ENCODE measurements at places on chromosomes 5 and 9. TPM values are rescaled to one million over a fixed set of nuclear protein-coding genes. Genes with fewer than 3 reads are reported as not detected.

DIPK1B gene
- polyA plus RNA-seq: 38.8 TPM

SH3RF2 gene
- 4.6 TPM for polyA plus RNA-seq

DNA sequence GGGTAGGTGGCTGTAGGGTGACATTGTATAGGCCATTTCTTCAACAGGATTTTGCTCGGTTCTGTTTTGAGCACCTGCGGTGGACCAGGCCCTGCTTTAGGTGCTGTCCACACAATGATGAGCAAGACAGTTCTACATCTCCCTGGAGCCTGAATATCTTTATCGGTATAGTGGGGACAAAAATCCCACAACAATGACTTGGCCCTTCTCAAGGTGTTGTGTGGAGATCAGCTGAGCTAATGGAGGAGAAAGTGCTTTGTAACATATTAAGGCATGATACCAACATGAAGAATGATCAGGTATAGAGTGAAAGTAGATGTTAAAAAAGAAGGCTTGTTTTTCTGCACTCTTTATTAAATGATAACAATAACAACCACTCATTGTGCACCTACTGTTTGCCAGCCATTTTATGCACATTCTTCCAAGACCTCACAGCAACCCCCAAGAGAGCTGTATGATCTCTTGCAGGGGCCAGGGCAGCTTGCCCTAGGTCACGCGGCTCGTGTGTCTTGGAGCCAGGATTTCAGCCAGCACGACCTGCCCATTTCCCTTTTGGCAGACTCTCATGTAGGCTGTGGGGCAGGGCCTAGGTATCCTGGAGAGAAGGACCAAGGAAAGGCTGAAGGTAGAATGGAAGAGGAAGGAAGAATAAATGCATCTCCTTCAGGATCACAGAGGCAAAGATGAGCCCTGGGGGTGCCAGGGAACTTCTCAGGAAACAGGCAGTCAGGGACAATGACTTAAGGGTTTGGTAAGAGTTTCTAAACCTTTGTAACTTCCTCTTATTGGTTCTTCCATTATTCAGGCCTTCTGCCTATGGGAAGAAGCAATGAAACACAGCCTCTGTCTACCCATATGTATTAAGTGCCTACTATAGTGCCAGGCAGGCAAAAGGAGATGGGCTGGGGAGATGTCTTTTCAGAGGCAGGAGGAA is 50.0 kb upstream of the PPARGC1B start:
- DNase-seq: no peak

DNA sequence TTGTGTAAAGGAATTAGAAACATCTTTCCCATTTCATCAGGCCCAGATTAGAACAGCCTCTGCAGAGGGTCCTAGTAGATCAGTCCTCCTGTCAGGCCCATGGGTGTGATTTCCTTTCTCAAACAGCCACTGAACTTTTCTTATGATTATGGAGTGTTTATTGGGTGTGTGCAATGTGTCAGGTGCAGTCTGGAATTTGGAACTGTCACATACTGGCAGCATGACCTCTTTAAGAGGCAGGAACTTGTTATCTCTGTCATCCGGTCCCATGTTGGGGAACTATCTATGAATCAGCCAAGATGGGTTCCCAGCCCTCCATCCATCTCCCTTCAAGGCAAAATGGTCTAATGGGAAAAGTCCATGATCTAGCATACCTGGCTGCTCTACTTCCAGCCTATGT is 11.6 kb upstream of the MEGF9 start:
- no peak for DNase-seq

- DNase-seq: no peak
Measured at GRCh38 chr9:106019039-106019680, 324.8 kb downstream of the TMEM38B start.

- no peak for DNase-seq
Measured at GRCh38 chr5:76029739-76030138, 53.4 kb upstream of the SV2C start.

Data from renal cortex interstitium (tissue), 15 donors.